ENCODE measurements at places on chromosomes 13 and 19.

GRCh38 chr13:41188584-41188983 lies 5.8 kb downstream of the KBTBD7 start:
- no peak for DNase-seq

GRCh38 chr19:17681505-17682125 lies 6.5 kb downstream of the UNC13A start:
- DNase-seq = peak; percentile 71

DNA sequence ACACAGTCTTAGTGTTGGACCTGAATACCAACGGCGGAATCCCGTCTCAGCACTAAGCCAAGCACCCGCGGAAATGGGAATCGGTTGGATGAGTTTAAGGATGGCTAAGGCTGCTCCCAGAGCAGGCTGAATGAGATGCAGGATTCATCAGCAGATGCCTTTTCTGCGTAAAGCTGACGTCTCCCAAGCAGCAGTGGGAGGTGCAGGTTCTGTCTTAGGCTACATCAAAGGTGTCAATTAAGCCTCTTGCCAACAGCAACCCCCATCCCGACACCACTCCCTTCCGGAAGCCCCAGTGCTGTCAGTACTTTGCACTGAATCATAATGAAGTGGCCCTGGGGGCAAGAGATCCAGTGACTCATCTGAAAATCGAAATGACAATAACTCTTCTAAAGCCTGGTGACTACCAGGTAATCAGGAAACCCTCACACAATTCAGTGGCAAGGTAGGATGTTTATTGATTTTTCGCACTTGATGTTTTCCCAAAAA lies 275.6 kb downstream of the DCLK1 start:
- no peak for DNase-seq

DNA sequence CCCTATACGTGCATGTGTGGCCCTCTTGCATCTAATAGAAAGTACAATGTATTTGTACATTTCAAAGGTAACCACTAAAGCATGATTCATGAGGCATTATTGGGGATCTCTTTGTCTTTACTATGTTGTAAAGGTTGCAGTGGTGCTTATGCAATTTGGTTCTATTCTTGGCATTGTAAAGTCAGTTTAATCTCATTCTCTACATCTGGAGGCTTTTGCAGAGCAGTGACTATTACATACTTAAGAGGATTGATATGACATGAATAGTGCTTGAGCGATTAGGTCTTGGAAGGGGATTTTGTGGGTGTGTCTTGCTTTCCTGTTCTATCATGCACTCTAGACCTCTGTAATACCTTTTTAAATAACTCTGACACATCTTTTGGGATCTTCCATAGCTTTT lies 610.0 kb downstream of the EFNB2 start:
- DNase-seq = no peak

- no peak for DNase-seq
These were observed 77.3 kb upstream of the SLAIN1 start for GRCh38 chr13:77620138-77620537.

Data from activated effector memory CD4-positive, alpha-beta T cell treated with anti-CD3 and anti-CD28 coated beads, Interleukin-2, amount 50 U/mL, for 16 hours (primary cell).